SK-N-DZ (cell line): ENCODE measurements at places on chromosomes 4 and X.

- no peak for DNase-seq
Measured at GRCh38 chrX:21509912-21510311, 135.7 kb downstream of the CNKSR2 start.

GRCh38 chrX:15277604-15278003, 7.7 kb upstream of the ASB9 start:
- no peak for DNase-seq

DNA sequence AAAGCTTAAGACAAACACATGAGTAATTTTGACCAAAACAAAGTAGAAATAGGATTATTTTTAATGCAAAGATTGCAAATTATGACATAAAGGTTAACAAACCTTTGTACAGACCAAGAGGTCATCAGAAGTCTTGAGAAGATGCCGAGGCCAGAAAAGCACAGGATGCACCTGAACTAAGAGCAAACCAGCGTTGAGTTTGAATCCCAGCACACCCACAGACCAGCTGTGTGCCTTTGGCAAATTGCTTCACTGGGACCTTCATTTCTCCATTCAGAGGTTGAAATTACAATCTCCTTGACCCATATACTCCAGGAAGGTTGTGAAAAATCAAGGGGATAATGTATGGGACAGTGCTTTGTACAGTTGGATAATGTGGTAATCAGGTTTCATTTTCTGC, 56.6 kb downstream of the PPM1K start:
- no peak for DNase-seq

- DNase-seq, result no peak
Measured at GRCh38 chr4:146343776-146344175, 129.4 kb downstream of the REELD1 start.

- no peak for DNase-seq
Measured at GRCh38 chr4:3716631-3717235, 49.5 kb upstream of the ADRA2C start.

DNA sequence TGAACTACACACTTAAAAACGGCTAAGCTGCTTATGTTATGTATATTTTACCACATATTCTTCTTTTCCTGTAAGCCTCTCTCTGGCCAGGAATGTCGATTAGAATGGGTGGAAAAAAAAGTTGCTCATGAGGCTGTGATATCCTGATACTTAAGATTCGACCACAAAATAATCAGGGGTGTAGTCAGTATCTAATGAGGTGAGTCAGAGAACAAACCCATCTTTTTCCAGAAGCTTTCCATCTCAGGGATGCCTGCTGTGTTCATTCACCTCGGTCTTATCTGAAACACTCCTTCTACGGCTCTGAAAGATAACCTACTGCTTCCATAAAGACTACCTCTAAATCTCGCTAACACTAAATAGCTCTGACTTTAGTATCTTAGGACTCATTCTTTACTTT, 142.7 kb upstream of the MAP3K15 start:
- DNase-seq, result no peak

GRCh38 chrX:23864742-23865326, 42.9 kb downstream of the APOO start:
- no peak for DNase-seq

- DNase-seq, result no peak
Measured at GRCh38 chr4:101274888-101275752, 72.2 kb downstream of the PPP3CA start.

- DNase-seq, result no peak
Measured at GRCh38 chr4:152359208-152360044, 176.5 kb downstream of the FBXW7 start.

DNA sequence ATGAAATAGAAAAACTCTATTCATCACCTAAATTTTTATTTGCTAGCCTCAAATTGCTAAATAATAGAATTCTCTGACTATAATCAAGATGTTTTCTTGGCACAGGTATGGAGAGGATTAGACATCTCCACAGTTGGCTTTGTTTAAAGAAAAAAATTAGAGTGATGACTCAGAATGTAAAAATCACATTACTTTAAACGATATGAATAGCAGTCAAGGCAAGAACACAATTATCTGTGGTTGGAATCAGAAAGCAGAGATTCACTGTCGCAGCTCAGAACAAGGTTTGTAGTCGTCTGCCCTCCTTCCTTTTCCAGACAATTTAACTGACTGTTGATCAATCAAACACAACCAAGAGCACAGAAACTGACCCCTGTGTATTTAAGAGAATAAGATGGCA, 32.2 kb upstream of the CCKAR start:
- no peak for DNase-seq

DNA sequence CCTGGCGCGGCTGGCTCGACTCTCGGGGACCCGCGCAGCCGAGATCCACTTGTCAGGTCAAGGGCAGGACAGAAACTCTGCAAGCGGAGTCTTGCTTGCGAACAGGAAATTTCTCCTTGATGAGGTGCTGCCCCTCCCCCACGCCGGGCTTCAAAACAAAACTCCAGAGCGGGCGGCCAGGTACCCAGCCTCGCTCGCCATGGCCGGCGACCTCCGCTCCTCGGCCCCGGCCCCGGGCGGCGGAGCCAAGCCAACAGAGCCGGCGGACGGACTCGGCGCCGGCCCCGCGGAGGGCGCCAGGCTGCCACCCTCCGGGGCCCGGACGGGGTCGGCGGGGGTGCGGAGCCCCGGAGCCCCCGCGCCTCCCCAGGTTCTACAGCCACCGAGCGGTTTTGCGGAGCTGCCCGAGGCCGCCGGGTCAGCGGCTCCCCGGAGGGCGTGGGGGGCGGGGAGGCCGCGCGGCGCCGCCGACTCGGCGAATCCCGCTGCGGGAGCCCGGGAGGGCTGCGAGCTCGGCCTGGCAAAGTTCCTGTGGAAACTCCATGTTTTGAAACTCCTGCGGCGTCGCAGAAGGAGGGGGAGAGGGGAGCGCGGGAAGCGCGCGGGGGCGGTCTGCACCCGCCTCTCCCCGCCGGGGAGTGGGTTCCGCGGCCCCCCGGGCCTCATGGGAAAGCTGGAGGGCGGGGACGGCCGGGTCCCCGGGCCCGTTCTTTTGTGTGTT, 11.7 kb upstream of the BCOR start:
- peak; percentile 56 for DNase-seq

GRCh38 chr4:183885205-183885720, 19.8 kb upstream of the STOX2 start:
- no peak for DNase-seq

- no peak for DNase-seq
Measured at GRCh38 chrX:23374291-23374690, 39.6 kb downstream of the PTCHD1 start.

DNA sequence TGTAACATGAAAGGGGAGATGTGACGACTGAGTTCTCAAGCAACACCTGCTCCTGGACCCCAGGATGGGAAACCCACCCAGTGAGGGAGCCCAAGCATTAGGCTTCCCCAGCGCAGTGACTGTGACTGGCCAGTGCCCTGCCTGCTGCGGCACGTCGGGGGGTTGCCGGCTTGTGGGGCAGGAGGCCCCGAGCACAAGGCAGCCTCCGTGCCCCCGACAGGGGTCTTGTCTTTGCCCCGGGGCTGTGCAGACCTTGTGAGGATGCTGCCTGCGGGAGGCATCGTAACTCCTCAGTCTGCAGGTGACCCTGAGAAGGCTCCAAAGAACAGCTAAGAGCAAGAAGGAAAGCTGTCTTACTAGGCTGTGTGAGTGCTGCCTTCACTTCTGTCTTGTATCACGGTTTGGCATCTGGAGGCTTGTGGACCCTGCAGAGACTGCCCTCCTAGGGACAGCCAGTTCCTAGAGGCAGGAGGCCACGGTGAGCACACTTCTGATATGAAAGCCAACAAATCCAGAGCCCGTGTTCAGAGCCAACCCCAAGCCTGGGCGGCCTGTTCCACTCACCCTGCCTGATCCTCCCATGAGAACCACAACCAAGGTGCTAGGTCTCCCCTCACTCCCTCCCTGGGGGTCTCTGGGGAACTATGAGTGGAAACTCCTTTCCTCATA, 47.7 kb downstream of the FGFRL1 start:
- no peak for DNase-seq

DNA sequence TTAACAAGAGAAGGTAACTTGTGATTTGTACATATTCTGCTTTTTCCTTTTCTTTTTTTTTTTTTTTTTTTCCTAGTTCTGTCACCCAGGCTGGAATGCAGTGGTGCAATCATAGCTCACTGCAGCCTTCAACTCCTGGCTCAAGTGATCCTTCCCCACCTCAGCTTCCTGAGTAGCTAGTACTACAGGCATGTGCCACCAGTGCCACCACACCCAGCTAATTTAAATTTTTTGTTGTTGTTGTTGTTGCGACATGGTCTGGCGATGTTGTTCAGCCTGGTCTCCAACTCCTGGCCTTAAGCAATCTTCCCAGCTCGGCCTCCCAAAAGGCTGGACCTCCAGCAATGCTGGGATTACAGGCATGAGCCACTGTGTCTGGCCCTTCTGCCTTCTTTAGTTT, 1.5 kb upstream of the TACR3 start:
- DNase-seq, result no peak

DNA sequence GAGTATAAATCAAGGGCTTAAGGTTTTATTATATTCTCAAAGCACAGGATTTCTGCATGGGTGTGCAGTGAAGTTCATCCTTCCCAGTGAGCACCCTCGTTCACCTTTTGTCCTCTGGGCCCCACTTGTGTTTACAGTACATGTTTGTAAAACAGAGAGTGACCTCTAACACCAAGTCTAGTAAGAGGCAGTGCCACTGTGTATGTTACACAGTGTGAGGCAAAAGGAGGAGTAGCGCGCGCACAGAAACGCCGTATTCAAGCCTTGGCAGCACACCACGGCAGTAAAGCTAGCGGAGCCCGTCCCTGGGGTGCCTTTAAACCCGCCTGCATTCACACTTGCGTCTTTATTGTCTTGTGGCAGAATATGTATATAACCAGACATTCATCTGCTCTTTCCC, 51.9 kb downstream of the CCNI start:
- no peak for DNase-seq

- DNase-seq, result no peak
Measured at GRCh38 chr4:54942721-54943120, 182.7 kb downstream of the KDR start.

GRCh38 chr4:103012060-103012459, 7.4 kb downstream of the SLC9B1 start:
- DNase-seq, result no peak

DNA sequence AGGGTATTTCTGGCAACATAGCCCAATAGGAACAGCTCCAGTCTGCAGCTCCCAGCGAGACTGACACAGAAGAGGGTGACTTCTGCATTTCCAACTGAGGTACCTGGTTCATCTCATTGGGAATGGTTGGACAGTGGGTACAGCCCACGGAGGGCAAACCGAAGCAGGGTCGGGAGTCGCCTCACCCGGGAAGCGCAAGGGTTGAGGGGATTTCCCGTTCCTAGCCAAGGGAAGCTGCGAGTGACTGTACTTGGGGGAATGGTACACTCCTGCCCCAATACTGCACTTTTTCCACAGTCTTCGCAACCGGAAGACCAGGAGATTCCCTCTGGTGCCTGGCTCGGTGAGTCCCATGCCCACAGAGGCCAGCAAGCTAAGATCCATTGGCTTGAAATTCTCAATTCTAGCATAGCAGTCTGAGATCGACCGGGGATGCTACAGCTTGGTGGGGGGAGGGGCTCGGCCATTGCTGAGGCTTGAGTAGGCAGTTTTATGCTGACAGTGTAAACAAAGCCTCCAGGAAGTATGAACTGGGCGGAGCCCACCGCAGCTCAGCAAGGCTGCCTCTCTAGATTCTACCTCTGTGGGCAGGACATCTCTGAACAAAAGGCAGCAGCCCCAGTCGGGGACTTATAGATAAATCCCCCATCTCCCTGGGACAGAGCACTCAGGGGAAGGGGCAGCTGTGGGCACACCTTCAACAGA, 14.0 kb upstream of the ADAD1 start:
- no peak for DNase-seq

DNA sequence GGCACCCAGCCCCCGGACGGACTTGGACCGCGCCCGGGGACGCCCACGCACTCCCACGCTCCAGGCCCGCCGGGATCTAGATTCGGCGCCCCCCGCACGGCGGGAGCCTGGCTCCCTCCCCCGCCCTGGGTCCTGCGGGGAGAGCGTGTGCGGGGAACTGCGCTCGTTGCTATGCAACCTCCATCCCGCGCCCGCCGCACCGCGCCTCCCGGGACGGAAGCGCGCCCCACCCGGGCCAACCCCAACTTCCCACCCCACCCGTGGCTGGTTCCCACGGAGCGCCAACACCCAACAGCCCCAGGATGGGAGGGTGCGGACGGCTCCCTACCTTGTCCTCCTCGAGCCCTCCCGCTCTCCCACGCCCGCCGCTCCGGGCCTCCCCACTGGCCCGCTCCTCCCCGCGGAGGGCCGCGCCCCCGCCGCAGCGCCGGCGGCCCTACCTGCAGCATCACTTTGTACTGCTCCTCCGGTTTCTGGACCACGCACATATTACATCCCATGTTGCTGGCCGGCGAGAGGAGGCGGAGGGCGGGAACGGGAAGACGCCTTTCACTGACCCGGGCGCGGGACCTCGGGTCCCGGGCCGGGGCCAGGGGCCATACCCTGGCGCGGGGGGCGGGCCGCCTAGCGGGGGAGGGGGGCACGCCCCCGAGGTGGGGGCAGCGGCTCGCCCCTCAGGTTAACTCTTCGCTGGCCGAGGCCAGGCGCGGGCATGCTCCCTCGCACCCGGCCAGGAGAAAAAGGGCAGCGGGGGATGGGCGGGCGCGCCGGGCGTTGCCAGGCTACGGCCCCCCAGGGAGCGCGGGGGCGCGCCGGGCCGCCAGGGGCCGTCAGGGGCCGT, at the start of gene PDZD4:
Gene PDZD4 (minus strand): TSS at position 746 of the 841 bp plus-strand sequence. CDS start 246 bp downstream, at position 500.
- peak; percentile 46 for DNase-seq

GRCh38 chr4:27082776-27083175, 222.1 kb downstream of the STIM2 start:
- DNase-seq, result no peak

GRCh38 chrX:40095583-40096394, 2.0 kb downstream of the BCOR start:
- no peak for DNase-seq

DNA sequence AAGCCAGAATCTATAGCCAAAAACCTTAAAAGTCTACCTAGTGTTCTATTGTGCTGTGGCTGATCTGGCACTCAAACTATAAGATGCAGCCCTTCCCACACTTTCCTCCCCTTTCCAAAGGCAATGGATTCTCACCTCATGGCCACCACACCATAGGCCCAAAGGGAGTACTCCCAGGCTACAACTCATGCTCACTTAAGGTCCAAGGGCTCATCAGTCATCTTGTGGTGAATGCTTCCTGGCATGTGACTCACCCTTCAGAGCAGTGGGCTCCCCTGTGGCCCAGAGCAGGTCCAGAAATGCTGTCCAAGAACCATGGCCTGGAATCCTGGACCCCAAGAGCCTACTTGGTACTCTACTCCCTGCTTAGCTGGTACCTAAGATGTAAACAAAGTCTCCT, 181.0 kb downstream of the CHRDL1 start:
- DNase-seq, result no peak

GRCh38 chrX:96705905-96706304, 21.3 kb downstream of the DIAPH2 start:
- no peak for DNase-seq

GRCh38 chr4:6179362-6179761, 21.0 kb downstream of the JAKMIP1 start:
- DNase-seq, result no peak

GRCh38 chr4:80307774-80308465, 27.6 kb upstream of the CFAP299 start:
- DNase-seq, result no peak

- no peak for DNase-seq
Measured at GRCh38 chrX:21047034-21047455, 327.2 kb upstream of the CNKSR2 start.
